ENCODE measurements at places on chromosomes 1 and 21. TPM values are rescaled to one million over a fixed set of nuclear protein-coding genes. Genes with fewer than 3 reads are reported as not detected.

DNA sequence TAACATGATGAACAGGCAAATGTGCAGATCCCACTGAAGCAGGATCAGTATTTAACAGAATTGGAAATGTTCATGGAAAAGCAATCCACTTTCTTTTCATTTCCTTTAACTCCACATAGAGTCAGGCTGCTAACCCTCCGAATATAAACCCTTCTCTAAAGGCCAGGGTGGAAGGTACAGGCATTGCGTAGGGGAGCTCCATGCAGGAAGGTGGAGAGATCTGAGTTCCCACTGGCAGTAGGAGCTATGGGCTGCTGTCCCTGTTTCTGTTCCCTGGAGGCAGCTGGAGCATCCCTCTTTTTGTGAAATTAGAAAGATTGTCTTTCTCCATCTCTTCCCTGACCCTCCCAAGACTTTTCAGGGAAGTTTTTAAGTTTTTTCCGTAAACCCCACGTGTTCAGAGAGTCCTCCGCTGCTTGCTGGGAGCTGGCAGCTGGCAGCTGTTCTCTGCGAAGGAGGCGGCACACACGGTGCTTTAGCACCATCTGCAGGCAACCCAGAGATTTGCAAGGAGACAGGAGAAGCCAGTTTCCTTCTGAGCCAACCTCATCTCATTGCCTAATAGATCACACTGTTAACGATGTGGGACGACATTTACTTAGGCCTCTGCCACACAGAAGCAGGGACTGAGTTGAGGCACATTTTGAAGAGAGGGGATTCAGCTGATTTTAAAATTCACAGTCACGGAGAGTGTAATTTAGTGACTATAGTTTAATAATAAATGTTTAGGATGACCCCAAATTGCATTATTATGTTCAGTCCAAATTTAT, 55.4 kb upstream of the HOOK1 start:
- peak; percentile 71 for DNase-seq

GRCh38 chr1:2258996-2259395, 30.9 kb downstream of the SKI start:
- no peak for DNase-seq

- DNase-seq, result no peak
Measured at GRCh38 chr1:8536515-8536914, 218.6 kb downstream of the SLC45A1 start.

The MTARC1 gene
- 10.9 TPM for polyA plus RNA-seq

- no peak for DNase-seq
Measured at GRCh38 chr1:11654137-11654938, at the start of the genes FBXO2 and FBXO44. Gene FBXO2 (minus strand): TSS chr1:11654429. CDS start chr1:11654340, 89 bp downstream. Gene FBXO44 (plus strand): TSS chr1:11654877. CDS start chr1:11655836, 959 bp downstream.

The TNFSF4 gene
- polyA plus RNA-seq, result 0.06 TPM
